ENCODE measurements at places on chromosomes 4 and X. TPM values are rescaled to one million over a fixed set of nuclear protein-coding genes. Genes with fewer than 3 reads are reported as not detected.

GRCh38 chr4:24477919-24478318 is 106.4 kb downstream of the DHX15 start:
- peak; percentile 80 for DNase-seq

DNA sequence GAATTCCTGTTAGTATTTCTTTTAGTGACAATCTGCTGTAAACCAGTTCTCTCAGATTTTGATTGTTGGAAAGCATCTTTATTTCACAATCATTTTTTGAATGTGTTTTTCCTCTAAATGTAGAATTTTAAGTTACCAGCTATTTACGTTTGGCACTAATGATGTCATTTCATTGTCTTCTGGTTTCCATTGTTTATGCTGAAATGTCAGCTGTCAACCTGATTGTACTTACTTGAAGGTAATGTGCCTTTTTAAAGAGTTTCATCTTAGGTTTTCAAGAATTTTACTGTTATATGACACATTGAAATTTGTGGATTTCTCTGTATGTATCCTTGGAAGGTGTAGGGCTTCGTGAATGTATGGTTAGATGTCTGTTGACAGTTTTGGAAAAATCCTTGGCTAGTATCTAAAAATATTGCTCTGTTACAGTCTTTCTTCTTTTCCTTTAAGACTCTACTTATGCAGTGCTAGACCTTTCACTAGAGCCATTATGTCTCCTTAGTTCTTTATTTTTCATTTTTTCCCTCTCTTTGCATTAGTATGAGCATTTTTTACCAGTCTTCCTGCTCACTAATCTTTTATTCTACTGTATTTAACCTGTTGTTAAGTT is 30.4 kb downstream of the SMAD1 start:
- DNase-seq = no peak

DNA sequence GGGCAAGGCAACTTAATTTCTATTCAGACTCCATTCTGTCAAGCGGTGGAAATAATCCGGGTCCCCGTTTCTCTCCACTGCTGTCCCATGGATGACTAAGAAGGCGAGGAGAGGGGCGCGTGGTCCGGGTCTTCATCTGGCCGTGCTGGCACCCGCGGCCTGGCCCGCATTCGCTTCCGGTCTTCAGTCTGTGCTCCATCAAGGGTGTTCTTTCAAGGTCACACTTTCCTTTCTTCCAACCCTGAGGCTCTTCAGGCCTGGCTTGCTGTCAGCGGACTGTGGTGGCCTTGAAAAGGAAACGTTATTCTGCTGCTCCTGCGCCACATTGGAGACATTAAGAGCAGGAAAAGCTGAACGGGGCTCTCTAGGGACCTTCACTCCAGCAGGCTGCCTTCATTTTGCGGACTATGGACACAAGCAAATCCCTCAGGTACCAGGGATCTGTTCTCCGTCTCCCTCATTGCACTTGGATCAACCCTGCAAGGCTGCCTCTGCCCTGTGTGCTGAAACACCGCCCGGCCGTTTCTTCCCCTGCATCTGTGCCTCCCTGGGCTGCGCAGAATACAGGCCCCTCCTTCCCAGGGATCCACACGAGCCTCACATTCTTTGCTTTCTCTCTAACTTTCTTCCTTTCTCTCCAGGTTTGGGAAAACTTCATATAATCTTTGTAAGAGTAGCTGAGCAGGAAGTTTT is 5.7 kb upstream of the SLC25A4 start:
- DNase-seq = no peak

DNA sequence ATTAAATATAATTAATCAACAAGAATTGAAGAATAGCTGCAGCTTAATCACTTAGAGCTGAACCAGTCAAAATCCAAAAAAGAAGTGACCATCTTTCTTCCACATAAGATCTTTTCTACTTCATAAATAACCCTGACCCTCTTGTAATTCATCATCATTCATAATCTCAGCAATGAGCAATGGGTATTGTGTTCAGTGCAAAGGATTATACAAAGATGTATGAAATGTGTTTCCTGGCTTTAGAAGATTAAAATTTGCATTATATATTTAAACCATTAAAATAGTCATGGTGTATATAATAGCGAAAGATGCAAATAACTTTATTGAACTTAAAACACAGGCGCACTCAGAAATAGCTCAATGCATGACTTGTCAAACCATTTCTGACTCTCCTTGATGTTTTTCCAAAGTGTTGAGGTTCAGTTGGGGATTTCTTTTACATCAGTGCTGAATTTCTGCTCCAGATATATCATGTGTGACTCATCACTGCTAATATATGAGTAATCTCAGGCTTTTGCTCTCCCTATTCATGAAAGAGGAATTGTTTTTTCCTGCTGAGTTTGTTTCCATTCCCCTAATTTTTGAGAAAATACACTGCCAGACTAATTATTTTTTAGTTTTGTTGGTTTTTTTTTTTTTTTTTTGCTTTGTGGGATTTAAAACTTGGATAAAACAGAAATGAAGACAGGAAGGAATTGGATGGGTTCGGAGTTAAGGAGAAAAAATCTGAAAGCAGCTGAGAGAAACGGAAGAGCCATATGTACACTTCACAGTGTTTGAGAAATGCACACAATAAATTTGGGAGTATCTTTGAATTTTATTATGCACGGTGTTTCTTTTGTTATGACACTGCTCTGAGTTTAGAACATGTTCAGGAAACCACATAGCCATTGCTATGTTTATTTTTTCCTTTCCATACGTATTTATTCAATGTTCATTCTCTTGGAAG is 290.1 kb upstream of the PCDH7 start:
- DNase-seq = no peak

DNA sequence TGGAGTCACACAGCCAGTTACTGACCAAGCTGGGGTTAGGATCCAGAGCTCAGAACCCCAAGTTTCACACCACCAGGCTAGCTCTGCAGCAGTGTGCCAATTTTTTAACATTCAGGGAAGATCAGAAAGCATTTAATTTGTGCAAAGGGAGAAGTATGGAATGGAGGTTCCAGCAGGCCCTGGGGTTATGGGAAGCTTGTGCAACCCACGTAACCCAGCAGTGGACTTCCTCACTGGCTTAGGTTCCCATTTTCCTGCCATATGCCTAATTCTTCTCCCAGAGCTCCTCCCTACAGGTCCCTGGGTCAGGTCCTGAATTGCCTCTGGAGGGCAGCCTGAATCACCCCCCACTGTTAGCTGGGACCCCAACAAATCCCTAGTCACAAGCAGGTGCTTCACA is 14.0 kb downstream of the APLN start:
- DNase-seq = no peak

DNA sequence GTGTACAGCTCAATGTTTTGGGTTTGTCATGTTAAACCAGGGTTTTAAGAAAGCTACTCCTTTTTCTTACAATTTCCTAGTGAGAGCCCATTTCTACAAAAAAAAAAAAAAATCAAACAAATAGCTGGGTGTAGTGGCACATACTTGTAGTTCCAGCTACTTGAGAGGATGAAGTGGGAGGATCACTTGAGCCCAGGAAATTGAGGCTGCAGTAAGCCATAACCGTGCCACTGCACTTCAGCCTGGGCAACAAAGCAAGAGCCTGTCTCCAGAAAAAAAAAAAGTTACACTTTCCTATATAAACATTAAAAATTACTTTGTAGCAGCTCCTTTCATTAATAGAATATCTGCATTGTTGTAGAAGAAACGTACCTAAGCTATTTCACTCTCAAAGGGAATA is 166.7 kb downstream of the HS6ST2 start:
- DNase-seq = no peak

The NHSL2 gene
- 8.1 TPM for total RNA-seq

- DNase-seq = no peak
These were observed 578 bp upstream of the SEL1L3 start for GRCh38 chr4:25863347-25863784.

GRCh38 chr4:89509708-89510281 is 202.2 kb upstream of the GPRIN3 start:
- no peak for DNase-seq

DNA sequence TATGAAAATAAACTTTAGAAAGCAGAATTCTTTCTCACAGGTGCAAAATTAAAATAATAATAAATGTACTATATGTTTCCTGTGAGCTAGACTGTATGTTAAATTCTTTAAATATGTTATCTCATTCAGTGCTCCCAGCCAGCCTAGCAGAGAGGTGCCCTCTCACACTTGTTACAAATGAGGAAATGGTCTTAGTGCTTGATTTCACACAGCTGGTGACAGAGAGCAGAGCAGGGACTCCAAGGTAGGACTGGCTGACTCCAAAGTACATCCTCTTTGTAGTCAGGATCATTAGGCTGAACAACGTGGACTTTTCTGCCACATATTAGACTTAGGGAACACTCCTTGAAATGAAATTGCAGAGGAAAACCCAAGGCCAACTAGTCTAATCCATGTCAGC is 72.0 kb upstream of the HHIP start:
- no peak for DNase-seq

GRCh38 chrX:133640161-133641015 is 225.1 kb upstream of the GPC4 start:
- DNase-seq = no peak

The HMX1 gene
- not detected for total RNA-seq

The SHROOM3 gene
- 20.5 TPM for total RNA-seq

DNA sequence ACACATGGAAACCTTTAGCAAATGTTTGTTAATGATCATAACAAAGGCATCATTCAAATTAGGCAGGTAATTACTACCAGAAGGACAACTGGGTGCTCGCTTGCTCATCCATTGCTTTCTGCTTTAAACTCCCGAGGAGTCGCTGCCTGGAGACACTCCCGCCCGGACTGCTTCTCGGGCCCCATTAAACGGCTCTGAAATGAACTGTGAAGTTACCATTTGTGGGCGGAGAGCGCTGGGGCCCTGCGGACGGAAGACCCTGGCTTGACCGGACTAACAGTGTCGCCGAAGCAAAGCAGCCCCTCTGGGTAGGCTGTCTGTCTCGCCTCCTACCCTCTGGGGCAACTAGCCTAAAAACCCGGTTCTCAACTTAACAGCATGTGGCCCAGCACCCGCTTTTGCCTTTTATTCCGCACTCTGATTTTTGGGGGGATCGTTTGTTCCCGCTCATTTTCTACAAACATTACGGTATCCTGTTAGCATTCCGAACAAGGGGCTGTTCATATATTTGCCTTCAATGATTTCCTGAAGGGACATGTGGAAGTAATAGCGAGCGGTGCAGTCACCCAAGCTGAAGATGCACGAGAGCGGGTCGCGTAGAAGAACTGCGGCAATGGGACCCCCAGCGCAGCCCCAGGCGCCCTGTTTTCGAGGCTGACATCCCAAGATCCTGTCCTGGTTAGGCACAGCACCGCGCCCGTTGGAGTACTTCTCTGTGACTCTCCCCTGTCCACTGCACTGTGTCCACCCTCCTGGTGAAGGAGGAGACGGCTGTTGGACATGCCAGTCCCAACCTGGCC is 1.6 kb upstream of the PDGFRA start:
- peak; percentile 72 for DNase-seq

- DNase-seq = no peak
These were observed 8.7 kb downstream of the WDFY3 start for GRCh38 chr4:84957514-84958420.

The PF4V1 gene
- not detected for total RNA-seq

DNA sequence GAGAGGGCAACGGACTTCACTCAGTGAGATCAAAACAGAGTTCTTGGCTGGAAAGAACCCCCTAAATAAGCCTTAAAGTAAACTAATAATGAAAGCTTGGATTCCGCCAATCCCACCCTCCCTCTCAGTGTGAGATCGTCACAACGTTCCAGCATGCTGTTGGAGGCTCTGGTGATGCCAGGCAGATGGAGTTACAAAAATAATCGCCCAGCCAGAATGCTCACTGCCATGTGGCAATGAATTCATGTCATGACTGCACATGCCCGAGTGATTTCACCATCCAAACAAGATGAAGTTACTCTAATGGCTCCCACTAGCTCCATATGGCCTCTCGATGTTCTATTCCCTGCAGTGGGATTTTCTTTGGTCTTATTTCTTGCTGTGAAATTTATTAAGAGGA is 248.0 kb downstream of the SPATA18 start:
- no peak for DNase-seq

- no peak for DNase-seq
These were observed 343.0 kb downstream of the OPHN1 start for GRCh38 chrX:68090266-68090665.

The ERAS gene
- total RNA-seq = not detected

The CHM gene
- total RNA-seq = 20.7 TPM

GRCh38 chr4:48963042-48963679 is 22.9 kb upstream of the CWH43 start:
- peak; percentile 79 for DNase-seq

The BMX gene
- total RNA-seq = 1.6 TPM

- no peak for DNase-seq
These were observed 5.4 kb upstream of the USP46 start for GRCh38 chr4:52664479-52664878.

DNA sequence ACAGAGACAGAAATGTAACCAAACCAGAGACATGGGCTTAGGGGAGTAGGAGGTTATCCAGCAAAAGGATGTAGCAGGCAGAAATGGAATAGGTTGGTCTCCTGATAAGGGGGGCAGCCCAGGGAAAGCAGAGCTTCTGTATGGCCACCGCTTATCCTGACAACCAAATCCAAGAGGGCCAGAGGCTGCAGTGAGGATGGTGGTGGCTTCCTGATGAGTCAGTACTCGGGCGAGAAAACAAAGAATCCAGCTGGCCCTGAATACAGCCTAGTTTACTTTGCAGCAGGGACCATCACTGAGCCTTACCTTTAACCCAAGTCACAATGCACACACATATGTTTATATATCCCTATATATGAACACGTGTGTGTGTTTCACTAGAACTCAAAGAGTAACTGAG is 129.7 kb upstream of the FTHL17 start:
- DNase-seq = no peak

DNA sequence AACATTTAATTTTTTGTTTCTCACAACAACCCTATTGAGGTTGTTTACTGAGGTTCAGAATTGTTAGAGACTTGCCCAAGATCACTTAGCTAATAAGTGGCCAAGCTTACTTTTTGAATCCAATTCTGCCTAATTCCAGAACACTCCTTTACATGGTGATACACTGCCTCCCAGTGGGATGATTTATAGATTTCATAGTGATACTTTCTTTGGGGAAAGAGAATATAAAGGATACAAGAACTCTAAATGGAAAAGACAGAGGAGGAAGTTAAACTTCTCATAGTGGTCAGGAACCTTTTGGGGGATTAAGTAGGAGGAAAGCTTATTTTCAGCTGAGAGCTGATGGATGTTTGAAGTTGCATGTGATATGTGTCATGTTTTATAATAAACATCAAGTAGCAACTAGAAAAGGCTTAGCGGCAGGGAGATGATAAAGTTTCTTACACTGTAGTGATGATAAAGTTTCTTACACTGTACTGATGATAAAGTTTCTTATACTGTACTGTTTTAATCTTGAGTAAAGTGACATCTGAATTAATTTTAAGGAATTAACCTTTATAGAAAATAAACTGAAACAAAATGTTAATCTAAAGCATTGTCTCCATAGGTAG is 15.3 kb downstream of the STAG2 start:
- no peak for DNase-seq

The TMPRSS11F gene
- total RNA-seq = not detected

- no peak for DNase-seq
These were observed 39.6 kb downstream of the FGFBP1 start for GRCh38 chr4:15898902-15899301.

GRCh38 chr4:2413821-2414610 is 4.4 kb downstream of the ZFYVE28 start:
- no peak for DNase-seq
